ENCODE measurements at places on chromosomes 6 and 20.

GRCh38 chr20:39111359-39112177, 149.4 kb downstream of the DHX35 start:
- no peak for DNase-seq

GRCh38 chr6:82237013-82237412, 10.5 kb downstream of the IBTK start:
- no peak for DNase-seq

GRCh38 chr6:158853072-158853879, 34.1 kb upstream of the EZR start:
- no peak for DNase-seq

DNA sequence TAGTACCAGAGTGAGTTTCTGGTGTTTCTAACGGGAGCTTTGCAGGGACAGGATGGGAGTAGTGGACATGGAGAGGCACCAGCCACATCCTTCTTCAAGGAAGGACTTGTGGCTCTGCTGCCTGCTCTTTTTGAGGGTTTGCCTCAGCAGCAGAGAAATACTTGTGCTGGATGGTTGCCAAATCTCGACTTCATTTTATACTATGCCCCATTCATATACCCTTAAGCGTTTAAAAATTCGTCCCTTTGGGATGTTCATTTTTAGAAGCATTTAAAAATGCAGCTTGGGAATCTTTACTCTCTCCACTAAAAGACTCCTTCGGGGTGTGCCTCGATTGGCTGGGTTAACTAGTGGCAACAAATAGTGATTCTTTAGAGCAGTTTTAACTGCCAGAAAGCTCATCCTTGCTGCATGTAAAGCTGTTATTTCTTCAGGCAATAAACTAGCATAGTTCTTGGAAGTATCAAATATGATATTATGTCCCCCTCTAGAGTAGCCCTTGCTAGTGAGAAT, 126.5 kb upstream of the B3GAT2 start:
- DNase-seq, result no peak

DNA sequence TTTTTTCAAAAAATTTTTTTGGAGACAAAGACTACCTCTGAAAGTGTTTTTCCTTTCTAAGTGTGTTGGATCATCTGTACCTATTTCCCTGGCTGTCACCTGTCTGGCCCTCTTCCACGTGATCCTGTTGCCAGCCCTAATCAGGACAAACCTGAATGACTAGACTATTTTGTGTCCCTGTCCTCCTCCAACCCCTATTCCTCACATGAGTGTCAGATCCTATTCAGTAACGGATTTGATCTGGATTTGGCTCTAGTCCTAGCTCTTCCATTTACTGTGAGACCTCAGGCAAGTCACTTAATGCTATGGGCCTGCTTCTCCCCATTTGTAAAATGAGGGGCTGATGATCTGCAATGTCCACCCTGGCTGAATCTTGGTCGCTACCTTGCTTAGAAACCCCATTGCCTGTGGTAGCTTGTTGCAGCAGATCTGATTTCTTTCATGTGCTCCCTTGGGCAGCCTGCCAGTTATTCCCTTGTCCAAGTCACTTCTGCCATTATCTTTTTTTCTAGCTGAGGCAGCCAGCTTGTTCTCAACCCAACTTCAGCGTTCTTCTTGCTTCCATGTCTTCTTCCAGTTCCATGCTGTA, 4.8 kb downstream of the PHF20 start:
- DNase-seq, result peak; percentile 35

- no peak for DNase-seq
These were observed 3.7 kb downstream of the TFB1M start for GRCh38 chr6:155310596-155310995.

DNA sequence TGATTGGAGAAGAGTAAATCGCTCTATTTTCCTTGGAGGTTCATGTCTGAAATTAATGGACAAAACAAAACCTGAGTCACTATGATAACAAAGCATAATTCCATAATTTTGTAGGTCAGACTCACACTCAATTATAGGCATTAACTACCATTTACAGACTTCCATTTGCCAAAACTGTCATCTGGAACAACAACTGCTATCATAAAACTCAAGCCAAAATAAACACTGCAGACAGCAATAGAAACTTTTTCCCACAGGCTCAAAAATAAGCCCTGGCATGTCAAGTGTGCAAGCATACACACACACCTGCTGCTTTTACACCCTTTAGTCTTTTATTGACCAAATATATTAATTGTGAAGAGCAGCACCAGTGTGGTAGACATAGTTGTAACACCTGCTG, 7.1 kb downstream of the MRPS10 start:
- DNase-seq, result no peak

GRCh38 chr20:6611911-6612605, 155.4 kb upstream of the BMP2 start:
- no peak for DNase-seq

DNA sequence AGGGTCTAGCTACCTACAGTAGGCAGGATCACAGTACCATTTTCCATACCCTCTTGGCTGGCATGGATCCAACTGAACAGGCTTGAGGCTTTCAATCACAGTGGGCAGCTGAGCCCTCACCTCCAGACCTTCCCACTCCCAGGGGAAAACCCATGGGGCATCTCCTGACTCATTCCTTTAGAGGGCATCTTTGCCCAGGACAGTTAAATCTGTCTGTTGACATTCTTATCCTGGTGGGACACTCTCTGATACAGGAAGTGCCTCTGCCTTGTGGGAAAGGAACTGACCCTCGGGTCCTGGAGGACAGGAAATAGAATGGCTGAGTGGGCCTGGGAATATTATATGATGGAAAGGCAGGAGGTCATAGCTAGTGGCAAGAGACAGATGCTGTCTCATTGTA, 10.2 kb upstream of the EPB41L1 start:
- no peak for DNase-seq

DNA sequence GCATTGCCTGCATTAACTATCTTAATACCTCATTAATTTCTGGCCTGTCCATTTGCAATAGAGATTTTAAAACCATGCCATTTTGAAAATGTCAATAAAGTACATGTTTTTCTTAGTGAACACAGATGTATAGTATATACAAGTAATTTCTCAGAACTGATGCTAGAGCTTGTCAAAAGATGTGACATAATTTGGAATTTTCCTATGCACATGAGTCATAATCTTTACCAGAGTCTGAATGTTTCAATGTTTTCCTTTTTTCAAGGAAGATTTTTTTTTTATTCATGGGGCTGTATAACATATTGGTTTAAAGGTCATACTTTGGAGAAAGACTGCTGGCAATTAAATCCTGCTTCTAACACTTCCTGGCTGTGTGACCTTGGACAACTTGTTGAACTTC, 1347.5 kb upstream of the ADGRB3 start:
- DNase-seq, result no peak

- DNase-seq, result no peak
These were observed 709.6 kb upstream of the FLRT3 start for GRCh38 chr20:15047042-15047441.

- DNase-seq, result no peak
These were observed 207.4 kb downstream of the SOX4 start for GRCh38 chr6:21800948-21801438.

GRCh38 chr6:46103441-46104115, 26.2 kb upstream of the ENPP4 start:
- DNase-seq, result no peak

DNA sequence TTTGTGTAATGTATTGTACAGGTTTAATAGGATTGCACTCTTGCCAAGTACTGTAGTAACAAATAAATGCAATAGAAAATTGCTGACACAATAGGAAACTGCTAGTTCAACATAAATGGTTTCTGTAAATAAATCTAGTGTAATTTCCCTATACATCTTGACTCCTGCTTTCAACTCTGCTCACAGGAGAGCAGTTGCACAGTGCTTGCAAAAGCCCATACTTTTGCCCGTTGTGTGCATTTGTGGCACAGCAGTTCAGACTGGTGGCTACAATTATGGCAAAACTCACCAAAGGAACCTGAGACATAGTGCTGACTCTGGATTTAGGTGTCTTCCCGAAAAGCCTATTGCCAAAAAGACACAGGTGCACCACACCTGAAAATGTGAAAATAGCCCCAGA, 953.3 kb upstream of the SLC35B3 start:
- no peak for DNase-seq

DNA sequence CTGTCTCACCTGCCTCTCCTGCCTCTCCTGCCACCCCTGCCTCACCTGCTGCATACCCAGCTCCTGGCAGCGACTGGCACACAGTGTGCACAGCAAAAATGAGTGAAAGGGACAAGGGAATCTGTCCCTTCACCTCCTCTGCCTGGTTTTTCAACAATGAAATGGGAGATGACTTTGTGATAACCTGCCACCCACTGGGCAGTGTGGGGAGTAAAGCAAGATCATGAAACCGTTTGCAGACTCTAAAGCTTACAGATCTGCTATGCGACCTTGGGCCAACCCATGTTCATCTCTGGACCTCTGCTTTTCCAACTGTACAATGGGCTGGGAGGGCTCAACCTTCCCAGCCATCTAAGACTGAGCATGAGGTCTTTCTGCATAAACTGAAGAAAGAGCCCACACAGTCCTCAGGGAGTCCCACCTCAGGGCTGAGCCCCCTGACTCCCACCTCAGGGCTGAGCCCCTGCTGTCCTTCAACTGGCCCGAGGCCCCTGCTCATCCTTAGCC, 81.1 kb downstream of the RIPOR3 start:
- no peak for DNase-seq

DNA sequence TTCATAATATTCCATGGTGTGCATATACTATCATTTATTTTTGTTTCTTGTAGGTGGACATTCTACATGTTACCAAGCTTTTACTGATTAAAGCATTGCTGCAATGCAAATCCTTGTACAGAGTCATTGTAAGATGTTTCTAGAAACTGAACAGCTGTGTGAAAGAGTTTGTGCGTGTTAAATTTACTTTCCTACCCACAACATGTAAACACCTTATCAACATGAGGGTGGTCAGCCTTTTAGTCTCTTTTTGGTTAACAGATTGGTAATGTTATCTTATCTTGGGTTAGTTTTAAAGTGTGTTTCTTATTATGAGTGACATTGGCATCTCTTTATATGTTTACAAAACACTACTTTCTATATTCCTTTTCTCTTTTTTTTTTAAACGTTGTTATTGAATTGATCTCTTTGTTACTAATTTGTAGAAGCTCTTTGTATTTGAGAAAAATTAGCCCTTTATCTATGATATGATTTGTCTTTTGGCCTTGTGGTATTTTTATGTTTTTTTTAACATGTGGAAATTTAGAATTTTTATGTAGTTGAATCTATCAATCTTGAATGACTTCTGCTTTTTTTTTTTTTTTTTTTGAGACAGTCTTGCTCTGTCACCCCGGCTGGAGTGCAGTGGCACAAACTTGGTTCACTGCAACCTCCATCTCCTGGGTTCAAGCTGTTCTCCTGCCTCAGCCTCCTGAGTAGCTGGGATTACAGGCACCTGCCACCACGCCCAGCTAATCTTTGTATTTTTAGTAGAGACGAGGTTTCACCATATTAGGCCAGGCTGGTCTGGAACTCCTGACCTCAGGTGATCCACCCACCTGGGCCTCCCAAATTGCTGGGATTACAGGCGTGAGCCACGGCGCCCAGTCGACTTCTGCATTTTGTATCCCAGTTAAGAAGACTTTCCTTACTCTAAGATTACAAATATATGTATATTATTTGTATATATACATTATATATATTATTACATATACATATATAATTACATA, 112.1 kb downstream of the TCP11 start:
- DNase-seq, result no peak

GRCh38 chr6:96853083-96853482, 15.8 kb upstream of the GPR63 start:
- no peak for DNase-seq

DNA sequence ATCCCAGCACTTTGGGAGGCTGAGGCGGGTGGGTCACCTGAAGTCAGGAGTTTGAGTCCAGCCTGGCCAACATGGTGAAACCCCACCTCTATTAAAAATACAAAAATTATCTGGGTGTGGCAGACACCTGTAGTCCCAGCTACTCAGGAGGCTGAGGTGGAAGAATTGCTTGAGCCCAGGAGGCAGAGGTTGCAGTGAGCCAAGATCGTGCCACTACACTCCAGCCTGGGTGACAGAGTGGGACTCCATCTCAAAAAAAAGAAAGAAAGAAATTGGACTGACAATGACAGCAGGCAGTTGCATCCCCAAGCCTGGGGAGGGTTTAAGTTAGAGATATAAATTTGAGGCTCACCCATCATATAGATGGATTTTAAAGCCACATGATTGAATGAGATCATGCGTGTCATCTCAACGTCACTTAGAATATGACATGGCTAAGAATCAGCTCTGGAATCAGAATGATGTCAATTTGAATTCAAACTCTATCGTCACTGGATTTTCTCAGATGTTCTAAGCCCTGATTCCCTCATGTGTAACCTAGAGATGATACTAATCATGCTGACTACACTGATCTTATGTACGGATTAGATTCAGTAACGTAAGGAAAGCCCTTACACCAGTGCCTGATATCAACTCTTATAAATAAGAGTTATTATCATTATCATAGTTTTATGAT, 534.0 kb upstream of the JARID2 start:
- DNase-seq, result no peak

GRCh38 chr6:166834049-166834448, 122.3 kb downstream of the RNASET2 start:
- no peak for DNase-seq

GRCh38 chr6:151475653-151476523, 17.9 kb upstream of the CCDC170 start:
- DNase-seq, result no peak

GRCh38 chr20:10551732-10552724, 116.9 kb downstream of the SLX4IP start:
- DNase-seq, result no peak

- DNase-seq, result no peak
These were observed 43.0 kb upstream of the PKHD1 start for GRCh38 chr6:52130440-52130839.

- DNase-seq, result no peak
These were observed 1.3 kb downstream of the CGA start for GRCh38 chr6:87093651-87094050.

GRCh38 chr6:105810105-105810921, 275.8 kb upstream of the PRDM1 start:
- DNase-seq, result no peak

DNA sequence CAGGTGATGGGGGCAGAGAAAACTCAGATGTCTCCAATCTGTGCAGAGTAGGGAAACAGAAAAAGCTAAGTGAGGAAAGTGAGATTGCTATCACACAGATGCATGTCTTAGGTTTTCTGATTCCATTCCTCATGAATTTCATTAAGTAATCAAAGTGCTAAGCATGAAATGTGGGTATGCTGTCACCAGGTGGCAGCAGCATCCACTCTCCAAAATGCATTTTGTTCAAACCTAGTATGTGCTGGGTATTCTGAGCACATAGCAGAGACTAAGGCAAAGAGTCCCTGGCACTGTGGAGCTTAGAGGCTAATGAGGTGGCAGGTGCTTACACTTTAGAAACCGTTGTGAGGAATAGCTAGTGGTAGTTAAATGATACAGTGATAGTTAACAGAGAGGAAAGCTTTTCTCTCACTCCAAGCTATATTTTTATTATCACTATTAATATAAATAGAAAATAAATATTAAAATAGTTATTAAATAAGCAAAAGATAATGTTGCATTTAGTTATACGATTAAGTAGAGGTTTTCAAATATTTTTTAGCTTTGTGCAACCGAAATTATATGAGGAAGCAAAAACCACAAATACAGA, 179.5 kb downstream of the CDH26 start:
- no peak for DNase-seq

GRCh38 chr6:158803733-158804143, 15.4 kb downstream of the EZR start:
- DNase-seq, result no peak

All from substantia nigra (tissue), 51 donors.